T follicular helper cell (primary cell): ENCODE measurements at places on chromosomes 1 and 21.

- no peak for DNase-seq
Observed at GRCh38 chr1:81550753-81551152, 250.0 kb upstream of the ADGRL2 start.

DNA sequence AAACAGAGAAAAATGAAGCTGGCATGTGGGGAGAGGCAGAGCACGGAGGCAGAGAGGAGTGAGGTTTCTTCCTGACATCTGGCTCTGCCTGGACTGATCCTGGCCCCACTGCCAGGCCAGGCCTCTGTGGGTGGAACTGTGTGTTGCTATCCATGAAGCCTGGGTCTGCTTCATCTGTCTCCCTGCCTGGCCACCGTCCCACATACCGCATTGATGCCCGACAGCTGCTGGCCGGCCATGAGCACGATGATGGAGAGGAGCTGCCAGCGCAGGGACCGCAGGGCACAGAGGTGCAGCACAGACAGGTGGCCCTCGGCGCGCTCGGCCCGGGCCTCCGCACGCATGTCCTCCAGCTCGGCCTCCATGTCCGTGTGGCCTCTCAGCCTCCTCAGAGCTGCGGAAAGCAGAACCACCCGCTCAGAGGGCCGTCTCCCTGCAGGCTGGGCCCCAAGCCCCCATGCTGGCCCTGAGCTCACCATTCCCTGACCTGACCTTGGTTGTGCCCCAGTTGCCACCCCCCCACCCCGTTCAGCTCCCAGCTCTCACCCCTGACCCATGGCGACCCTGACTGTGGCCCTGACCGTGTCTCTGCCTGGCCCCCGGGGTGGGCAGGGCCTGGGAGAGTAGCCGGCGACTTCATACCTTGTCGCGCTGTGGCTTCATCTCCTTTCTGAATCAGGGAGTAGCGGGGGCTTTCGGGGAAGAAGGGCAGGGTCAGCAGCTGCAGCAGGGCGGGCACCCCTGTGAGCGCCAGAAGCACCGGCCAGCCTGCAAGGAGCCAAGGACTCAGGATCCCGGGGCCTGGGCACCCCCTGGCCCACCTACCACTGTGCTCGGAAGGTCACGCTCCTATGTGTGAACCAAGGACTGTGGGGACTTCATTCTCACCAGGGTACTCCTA lies 11.5 kb downstream of the SLC2A7 start:
- DNase-seq: no peak

- DNase-seq: no peak
Observed at GRCh38 chr1:234629026-234629425, 19.0 kb upstream of the IRF2BP2 start.

DNA sequence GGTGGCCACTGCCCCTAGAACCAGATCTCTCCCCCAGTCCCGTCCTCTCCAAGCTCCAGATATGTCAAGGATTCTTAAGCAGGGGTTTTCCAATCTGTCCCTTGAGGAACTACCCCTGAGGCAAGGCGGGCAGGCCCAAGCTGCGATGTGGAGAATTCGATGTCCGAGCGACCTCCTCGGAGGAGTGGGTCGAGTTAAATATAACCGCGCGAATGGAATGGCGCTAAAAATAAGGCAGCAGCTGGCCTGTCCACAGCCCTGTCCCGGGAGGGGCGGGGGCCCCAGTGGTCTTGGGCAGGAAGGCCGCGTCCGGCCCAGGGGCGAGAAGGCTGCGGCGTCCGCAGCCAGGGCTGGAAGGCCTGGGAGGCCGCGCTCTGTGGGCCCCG lies 5.8 kb upstream of the FOXD3 start:
- DNase-seq: no peak

GRCh38 chr1:6803357-6803756 lies 18.1 kb downstream of the CAMTA1 start:
- no peak for DNase-seq

DNA sequence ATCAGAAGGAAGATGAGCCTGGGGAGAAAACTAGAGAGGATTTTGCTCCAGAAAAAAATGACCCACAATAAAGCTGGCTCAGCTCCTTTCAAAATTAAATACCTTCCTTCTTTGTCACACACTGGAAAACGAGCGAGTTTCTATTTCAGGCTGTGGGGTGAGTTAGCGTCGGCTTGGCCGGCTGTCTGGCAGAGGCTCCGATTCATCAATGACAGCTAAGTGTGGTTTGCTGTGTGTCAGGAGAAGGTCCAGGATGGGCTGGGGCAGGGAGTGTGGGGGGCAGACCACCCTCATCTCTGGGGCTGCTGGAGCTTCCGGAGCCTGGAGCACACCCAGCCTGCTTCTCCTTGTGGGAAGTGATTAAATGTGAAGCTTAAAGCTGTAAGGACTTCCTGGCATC lies 120.2 kb downstream of the ETS2 start:
- DNase-seq: no peak

DNA sequence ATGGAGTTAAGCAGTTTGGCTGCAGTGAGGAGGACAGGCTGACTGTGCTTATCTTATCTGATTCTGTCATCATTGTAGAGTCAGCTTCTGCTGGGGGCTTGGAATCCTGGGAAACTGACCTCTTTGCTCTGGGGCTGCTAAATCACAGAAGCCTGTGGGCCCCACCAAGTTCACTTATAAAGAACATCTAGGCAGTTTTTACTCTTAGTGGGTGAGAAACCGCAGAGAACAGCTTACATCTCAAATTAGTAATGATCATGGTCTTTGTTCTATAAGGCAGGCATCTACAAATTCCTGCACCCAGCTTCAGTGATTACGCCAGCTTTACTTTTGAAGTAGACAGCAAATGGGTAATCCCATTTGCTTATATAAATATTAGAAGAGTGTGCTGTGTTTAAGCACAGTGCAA lies 75.7 kb downstream of the ZC3H11B start:
- DNase-seq: no peak

GRCh38 chr1:15168479-15168878 lies 14.9 kb downstream of the TMEM51 start:
- DNase-seq: no peak

- no peak for DNase-seq
Observed at GRCh38 chr21:35217504-35218060, 168.5 kb upstream of the RUNX1 start.

GRCh38 chr1:10767282-10767681 lies 29.2 kb downstream of the CASZ1 start:
- no peak for DNase-seq

DNA sequence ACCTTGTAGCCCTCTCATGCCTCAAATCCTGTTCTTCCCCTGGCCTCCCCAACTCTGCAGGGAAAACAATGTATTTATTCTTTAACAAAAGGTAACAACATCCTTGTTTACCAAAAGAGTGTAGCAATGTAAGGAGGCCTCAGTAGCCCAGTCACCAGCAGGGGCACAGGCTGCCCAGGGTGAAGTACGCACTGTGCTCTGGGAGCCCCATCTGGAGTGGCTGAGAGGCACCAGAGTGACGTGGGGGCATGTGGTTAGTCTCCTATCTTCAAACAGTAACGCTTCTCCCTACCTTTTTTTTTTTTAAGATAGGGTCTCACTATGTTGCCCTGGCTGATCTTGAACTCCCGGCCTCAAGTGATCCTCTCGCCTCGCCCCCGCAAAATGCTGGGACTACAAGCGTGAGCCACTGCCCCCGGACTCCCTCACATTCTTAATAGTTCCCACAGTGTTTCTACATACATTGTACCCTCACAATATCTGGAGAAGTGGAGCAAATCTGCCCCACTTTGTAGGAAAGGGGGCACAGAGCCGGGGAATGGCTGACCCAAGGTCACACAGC lies 51.3 kb upstream of the ECE1 start:
- no peak for DNase-seq

DNA sequence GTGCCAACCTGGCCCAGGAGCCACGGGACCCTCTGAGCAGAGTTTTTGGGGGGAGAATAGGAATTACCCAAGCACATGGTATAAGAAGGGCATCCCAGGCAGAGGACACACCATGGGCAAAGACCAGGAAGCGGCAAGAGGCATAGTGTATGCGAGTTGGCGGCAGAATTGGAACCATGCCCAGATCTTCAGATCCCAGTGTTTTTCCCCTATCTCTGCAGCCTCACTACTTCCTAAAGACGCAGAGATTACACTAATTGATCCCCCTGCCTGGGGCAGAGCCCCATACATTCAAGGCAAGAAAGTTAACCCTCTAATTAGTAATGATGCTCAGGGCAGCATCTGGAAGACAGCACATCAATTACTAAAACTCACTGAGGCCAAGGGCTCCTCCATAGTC lies 48.2 kb downstream of the SYT2 start:
- no peak for DNase-seq

- DNase-seq: no peak
Observed at GRCh38 chr1:74703386-74704182, 29.3 kb downstream of the CRYZ start.

DNA sequence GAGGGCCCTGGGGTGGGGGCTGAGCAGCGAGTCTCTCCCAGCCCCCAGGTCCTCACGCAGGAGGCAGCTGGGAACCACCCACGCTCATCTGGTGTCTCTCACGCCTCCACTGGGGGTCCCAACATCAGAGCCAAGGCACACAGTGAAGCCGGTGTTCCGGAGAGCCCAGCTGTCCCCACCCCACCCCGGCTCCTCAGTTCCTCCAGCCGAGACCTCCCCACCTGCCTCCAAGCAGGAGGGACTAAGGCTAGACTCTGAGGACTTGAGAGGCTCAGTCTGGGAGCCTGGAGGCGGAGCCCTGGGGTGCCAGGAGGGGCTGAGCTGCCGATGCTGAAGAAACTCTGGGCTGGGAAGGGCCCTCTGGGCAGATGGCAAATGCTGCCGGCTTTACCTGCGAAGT lies 1.6 kb upstream of the HPCA start:
- DNase-seq: no peak

DNA sequence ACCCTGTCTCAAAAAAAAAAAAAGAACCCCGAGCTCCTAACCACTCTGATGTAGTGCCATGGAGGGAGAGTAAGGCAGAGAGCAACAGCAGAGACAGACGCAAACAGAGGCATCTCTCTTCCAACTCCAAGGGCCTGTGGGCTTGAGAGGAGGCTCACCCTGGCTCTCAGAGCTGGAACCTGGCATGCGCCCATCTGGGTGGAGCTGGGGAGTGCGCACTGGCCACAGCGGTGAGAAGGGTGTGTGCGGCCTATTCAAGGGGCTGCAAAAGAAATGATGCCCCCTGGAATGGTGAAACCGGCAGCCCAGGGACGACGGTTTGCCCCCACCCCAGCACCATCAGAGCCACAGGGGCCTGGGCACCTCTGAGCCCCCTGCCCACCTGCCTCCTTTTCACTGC lies 17.6 kb downstream of the COL8A2 start:
- no peak for DNase-seq
